Hippocampal formation (tissue), 2 donors: ENCODE measurements at places on chromosomes 5 and 9.
A peak's percentile ranks its signal among the peaks of the same experiment; 100 is the strongest.

- no peak for DNase-seq
These were observed 280.4 kb downstream of the FER start for GRCh38 chr5:109027983-109028607.

DNA sequence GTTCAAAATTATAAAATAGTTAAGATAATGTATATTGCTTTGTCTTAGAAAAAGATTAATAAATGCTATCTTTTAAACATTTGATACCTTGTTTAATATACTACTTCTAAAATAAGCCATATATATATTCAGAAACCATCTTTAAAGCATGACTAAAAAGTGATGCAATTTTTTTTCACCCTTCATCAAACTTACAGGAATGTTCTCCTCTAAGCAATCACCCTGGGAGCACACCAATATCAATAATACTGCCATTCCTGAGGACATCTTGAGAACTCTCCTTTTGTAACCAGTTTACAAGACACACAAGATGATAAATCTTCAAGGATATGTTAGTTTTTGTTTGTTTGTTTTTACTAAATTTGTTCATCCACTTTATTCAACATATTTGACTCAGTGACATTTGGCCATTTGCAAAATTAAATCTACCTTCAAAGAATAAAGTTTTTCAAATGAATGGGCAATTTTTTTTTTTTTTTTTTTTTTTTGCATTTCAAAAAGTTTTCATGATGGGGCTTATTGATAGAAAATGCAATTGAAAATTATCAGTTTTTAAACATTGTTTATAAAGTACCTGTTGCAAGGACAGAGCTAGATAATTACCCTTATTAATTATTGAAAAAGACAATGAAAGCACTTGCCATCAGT, 17.2 kb downstream of the FOXD1 start:
- DNase-seq: no peak

DNA sequence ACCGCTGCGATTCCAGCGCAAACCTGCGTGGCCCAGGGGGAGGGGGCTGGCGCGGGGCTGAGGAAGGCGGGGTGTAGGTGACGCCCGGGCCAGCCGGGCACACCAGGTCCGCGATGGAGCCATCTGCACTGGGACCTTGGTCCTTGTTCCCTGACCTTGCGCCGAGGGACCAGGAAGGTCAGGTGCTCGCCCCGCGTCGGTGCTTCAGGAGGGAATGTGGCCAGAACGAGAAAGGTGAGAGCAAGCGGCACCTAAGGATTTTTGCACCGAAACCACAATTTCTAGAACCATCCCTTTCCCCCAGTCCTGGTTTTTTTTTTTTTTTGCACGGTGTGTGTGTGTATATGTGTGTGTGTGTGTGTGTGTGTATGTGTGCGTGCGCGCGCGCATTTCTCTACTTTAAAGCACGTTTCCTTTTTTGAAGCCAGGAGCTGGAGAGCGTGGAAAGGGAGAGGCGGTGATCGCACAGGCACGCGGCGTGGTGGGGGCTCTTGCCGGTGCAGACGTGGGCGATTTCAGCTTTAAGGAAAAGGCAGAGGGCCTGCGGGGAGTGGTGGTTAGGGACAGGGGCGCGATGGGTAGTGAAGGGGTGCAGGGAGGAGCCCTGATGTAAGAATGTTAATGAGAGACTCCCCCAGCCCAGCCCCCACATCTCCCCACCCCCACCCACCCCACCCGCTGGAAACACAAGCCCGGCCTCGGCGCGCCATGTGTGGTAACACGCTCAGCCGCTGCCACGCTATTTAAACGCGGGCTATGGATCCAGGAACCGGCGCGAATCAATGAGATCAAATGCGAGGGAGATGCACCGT, at the start of gene NPR3:
Gene NPR3 (plus strand): TSS at position 772 of the 812 bp plus-strand sequence. CDS start 456 bp downstream, outside the sequence.
- DNase-seq: no peak

DNA sequence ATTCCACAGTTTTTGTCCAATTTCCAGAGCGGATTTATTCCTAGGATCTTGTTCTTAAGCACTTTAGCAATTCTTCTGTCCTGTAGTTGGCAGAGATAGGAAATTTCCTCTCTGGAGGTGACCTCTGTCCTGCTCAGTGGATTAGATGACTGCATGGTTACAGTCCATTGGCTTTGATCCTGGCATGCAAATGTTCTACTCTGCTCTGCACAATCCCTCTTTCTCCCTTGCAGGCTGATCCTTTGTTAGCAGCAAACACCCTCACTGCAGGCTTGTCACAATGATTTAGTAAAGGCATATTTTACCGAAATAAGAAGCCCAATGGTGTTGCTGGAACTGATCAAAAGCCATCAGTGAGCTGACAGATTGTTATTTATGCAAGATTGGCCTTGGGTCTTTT, 243.8 kb downstream of the COX7C start:
- peak; percentile 65 for DNase-seq

DNA sequence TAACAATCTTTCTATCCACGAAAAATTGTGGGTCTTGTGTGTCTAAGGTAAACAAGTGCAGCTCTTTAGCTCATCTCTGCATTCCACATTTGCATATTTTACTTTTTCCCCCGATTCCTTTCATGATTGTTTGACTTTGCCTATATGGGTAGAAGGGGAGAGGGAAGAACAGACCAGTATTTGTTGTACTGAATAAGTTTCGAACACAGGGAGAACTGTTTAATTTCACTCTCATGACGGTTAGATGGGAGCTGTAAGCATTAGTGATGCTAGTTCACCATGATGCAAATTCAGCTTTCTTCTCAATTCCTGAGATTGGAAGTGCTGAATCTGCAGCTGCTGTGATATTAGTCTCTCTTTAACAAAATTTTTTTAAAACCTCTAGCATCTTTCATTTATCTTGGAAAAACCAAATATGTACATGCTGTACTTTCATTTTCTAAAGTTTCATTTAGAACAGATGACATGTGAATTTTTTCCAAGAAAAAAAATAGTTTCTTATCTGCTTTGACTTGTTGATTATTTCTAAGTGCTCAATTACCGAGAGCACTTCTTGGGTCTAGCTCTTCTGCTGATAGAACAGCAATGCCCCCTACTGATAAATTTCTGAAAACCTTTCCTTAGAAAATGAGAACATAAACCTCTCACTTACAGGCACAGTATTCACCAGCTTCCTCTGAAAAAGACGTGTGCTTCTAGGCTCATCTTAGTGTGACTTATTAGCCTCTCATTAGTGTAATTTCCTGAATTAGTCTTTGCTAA, 149.5 kb downstream of the BAAT start:
- DNase-seq: peak; percentile 95
